ENCODE measurements at places on chromosomes 13 and 19. TPM values are rescaled to one million over a fixed set of nuclear protein-coding genes. Genes with fewer than 3 reads are reported as not detected.

The C5AR2 gene
- 0.25 TPM for total RNA-seq

The ZNF878 gene
- total RNA-seq = 0.12 TPM

The CD37 gene
- 268 TPM for total RNA-seq

The F2RL3 gene
- 0.35 TPM for total RNA-seq

The ZIM2 gene
- not detected for total RNA-seq

The IGFL1 gene
- total RNA-seq = not detected

The KLK13 gene
- not detected for total RNA-seq

The GRIN3B gene
- total RNA-seq = not detected

The PSG7 gene
- not detected for total RNA-seq

The VAV1 gene
- total RNA-seq = 123 TPM

The C19orf85 gene
- not detected for total RNA-seq

The ZSCAN1 gene
- not detected for total RNA-seq

The PCSK4 gene
- total RNA-seq = 3.8 TPM

The GPC5 gene
- 0.06 TPM for total RNA-seq

The TYROBP gene
- total RNA-seq = not detected

The DNMT1 gene
- total RNA-seq = 375 TPM
